ENCODE measurements at places on chromosomes 11 and 22. TPM values are rescaled to one million over a fixed set of nuclear protein-coding genes. Genes with fewer than 3 reads are reported as not detected.

Gene HBG2
- not detected for total RNA-seq

DNA sequence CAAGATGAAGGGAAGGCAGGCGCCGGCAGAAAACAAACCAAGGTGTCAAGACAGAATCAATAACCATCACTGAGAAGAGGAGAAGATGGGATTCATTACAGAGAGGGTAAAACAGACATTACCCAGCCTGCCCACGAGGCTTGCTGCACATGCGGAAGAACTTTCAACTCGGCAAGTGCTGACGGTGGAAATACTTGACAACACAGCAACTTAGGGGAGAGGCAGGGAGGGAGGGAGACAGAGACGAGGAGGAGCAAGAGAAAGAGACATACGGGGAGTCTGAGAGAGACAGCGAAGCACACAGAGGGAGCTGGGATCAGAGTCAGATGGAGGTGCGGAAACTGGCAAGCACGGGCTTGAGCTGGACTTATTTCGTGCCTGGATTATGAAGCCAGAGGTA is 129.3 kb upstream of the NECTIN1 start:
- no peak for DNase-seq

DNA sequence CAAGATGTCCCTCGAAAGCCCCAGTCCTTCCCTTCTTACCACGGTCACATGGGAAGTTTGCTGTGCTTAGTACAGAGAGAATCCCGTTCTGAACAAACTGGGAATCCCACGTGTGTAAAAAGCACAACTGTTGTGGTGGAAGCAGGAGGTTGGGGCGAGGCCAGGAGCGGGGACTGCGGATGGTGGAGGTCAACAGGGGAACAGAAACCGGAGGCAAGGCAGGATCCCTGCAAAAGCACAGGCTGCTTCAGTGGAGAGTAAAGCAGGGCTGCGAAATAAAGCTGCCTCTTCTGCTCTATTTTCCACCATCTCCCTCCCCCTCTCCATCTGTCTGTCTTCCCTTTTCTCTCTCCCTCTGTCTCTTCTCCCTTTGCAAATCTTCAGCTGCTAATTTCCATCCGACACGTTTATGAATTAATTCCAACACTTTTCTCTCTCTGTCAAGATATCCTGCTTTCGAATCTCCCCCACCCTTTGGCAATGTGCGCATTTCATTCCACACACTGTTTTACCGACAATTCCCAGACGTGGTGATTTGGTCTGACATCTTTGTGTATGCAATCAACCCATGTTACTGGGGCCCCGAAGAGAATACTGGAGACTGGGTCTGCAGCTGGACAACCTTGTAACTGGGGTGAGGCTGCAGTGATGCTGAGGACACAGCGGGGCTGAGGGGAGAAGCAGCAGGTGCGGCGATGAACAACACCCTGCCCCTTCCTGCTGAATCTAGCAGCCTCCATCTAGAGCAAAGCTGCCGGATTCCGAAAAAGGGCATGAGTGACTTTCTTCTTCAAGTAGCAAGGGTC is 571.8 kb downstream of the OPCML start:
- DNase-seq: no peak

DNA sequence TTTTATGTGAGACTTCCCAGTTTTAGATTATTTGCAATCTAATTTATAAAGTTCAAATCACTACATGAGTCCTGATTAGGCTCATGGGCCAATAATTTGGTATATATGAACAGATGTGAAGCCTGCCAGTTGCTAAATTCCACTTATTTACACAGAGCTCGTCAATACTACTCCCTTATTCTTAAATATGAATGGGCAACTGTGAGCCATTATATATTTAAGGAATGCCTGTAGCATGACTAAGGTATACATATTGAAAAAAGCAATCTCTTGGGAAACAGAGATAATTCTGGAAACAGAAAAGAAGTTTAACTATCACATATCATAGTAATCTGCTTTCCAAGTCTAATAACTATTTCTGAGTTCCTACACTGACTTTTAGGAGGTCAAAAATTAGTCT is 27.0 kb downstream of the RBMXL2 start:
- peak; percentile 43 for DNase-seq

Gene ROBO4
- 0.56 TPM for total RNA-seq

Gene SLC22A8
- total RNA-seq: not detected

Gene PSMA1
- 219 TPM for total RNA-seq

Gene ENTHD1
- not detected for total RNA-seq

Gene FZD4
- total RNA-seq: 10.3 TPM

- DNase-seq: peak; percentile 58
These were observed 50.6 kb upstream of the MN1 start for GRCh38 chr22:27851974-27852746.

- DNase-seq: peak; percentile 57
These were observed at the start of gene C1QTNF5 for GRCh38 chr11:119340335-119341221. C1QTNF5 (minus strand) TSS chr11:119340883; CDS start chr11:119340397, 486 bp downstream.

DNA sequence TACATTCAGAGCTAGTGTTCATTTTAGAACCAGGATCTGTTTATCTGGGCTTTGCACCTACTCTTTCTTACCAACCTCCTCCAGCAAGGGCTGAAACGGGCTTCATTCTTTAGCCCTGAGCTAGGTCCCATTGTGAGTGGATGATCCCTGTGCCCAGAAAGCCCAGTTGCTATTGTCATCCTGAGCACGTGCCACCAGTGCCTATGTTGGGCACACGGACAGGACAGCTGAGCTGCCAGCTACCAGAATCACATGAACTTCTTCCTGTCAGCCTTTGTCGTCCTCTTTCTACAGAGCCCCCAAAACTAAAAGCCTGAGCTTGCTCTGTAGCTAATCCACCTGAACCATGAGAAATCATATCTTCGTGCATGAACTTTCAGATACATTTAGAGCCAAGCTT is 74.4 kb upstream of the NTM start:
- no peak for DNase-seq

DNA sequence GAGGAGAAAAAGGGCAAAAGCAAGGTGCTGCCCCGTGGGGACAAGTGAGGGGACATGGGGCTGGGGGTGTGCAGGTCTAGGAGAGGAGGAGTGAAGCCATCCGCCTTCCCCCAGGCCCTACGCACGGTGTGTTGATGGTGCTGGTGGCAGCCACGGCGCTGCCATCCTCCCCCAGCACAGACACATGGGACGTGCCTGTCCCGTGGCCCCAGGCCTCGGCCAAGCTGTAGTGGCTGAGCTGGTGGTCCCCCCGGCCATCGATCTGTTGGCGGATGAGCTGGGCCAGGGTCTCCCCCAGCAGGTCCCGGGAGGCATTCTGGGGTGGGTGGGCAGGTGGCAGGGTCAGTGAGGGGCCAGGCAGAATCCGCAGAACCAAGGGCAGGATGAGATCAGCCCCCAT is 18.9 kb downstream of the GGT5 start:
- no peak for DNase-seq

GRCh38 chr11:57424792-57425564 is 1.9 kb downstream of the SLC43A3 start:
- DNase-seq: peak; percentile 95

GRCh38 chr11:79011357-79011756 is 429.5 kb downstream of the TENM4 start:
- no peak for DNase-seq

Gene NDUFV1
- total RNA-seq: 120 TPM

DNA sequence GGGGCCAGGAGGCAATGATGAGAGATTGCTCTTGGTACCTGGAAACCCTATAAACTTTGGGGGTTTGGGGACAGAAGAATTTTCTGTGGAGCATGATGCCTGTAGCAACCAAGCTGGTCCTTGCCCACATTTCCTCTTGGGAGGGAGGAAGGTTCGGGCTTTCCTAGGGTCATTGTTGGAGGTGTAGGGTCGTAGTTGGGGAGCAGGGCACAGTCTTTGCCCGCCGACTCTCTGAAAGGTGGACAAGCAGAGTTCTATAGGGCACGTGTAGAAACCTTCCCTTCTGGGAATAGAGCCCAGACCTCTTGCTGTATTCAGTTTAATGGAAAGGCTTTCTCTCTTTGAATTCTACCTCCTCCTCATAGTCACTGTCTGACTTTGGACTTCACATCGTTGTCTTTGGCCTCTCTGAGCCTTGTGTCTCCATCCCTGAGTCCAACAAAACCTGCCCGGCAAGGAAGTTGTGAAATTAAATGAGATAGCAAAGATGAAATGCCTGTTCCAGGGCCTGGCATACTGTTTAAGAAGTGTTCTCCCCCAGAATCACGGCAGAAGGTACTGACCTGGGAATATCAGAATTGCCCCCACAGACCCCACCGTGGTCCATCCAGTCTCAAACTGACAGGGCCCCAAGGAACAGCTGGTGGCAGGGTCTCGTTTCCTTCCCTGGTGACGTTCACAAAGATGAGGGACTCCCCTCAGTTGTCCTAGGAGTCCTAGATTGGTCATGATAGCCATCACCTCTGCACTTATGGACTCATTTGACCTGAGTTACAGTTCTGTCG is 1.6 kb downstream of the PRDM11 start:
- DNase-seq: no peak

GRCh38 chr11:14932447-14932846 is 39.7 kb downstream of the CALCA start:
- no peak for DNase-seq

- DNase-seq: no peak
These were observed 12.7 kb upstream of the FOLR1 start for GRCh38 chr11:72179049-72179803.

GRCh38 chr11:60515144-60515855 is at the start of gene MS4A13:
MS4A13 (plus strand) TSS chr11:60515392; CDS start chr11:60518084, 2,692 bp downstream.
- no peak for DNase-seq

- peak; percentile 44 for DNase-seq
These were observed 34.1 kb downstream of the OR4D9 start for GRCh38 chr11:59545179-59546020.

Gene FAM180B
- total RNA-seq: not detected

Gene PRDM11
- total RNA-seq: 2.2 TPM

Gene CDC42EP2
- 5.2 TPM for total RNA-seq

DNA sequence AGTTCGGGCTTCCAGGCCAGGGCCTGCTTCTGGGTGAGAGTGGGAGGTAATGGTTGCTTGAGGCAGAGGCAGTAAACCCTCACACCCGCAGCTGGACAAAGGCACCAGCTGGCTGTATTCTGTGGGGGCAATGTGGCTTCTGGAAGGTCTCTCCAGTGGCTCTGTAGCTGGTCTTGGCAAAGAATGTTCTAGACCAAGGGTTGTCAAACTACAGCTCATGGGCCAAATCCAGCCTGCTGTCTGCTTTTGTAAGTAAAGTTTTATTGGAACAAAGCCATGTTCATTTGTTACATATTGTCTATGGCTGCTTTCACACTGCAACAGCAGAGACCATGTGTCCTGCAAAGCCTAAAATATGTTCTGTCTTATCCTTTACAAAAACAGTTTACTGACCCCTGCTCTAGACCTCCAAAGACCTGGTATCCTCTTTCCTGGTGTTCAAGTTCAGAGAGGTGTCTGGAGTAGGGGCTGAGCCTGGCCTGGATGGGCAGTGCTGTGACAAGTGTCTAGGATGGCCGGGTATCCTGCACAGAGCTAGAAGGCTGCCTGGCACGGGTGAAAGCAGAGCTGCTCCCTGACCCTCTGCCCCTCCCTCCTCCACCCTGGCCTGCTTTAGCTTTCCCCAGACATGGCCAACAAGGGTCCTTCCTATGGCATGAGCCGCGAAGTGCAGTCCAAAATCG is 3.4 kb downstream of the TAGLN start:
- no peak for DNase-seq

GRCh38 chr11:99098751-99099150 is 78.0 kb downstream of the CNTN5 start:
- DNase-seq: no peak

GRCh38 chr11:35529971-35530495 is 4.6 kb upstream of the PAMR1 start:
- peak; percentile 98 for DNase-seq

Gene ZNRF3
- 1.4 TPM for total RNA-seq

DNA sequence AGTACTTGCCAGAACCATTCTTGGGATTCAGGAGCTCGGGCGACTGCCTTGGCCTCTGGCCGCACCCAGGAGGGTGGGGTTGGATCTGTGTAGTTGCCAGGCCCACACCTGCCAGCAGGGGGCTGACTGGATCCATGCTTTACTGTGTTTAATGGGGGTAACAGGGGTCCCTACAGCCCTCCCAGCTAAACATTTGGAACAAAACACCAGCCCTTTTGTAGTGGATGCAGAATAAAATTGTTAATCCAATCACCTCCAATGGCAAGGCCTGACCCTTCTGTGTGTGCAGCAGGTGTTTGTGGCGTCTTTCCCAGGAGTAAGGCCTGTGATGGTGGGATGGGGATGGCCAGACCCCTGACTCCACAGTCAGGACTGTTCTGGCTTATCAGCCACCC is 22.5 kb downstream of the SUN2 start:
- no peak for DNase-seq

DNA sequence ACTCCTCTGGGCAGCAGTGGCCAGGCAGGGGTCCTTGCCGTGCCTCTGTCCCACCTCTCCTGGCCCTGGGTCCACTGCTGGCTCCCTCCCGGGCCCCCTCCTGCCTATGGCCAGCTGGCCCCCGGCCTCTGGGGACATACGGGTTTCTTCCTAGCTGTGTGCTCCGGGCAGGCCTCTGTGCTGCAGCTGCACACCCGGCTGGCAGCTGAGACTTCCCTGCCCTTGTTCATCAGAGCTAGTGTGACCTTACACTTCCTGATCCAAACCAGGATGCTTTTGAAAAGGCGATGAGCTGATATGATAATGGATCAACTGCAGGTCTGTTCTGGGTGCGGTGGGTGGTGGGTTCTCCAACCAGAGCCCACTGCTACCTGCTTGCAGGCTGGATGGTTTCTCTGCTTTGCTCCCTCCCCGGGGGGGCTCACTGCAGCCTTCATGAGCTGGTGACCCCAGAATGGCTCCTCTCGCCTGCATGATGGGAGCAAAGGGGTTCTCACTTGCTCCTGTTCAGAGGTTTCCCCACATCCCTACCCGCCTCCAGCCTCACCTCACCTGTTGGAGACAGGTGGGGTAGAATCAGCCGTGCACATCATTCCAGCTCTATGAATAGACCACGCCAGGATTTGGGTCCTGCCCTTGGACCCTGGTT is 13.3 kb downstream of the B3GAT1 start:
- no peak for DNase-seq
